Stimulated activated naive CD8-positive, alpha-beta T cell treated with anti-CD3 and anti-CD28 coated beads, Interleukin-15, Interleukin-2, amounts not matched to agents 100 U/mL and 50 U/mL, for 24 hours (primary cell): ENCODE measurements at places on chromosomes 12 and 14.

- no peak for DNase-seq
Measured at GRCh38 chr12:46494424-46494823, 121.9 kb upstream of the SLC38A2 start.

DNA sequence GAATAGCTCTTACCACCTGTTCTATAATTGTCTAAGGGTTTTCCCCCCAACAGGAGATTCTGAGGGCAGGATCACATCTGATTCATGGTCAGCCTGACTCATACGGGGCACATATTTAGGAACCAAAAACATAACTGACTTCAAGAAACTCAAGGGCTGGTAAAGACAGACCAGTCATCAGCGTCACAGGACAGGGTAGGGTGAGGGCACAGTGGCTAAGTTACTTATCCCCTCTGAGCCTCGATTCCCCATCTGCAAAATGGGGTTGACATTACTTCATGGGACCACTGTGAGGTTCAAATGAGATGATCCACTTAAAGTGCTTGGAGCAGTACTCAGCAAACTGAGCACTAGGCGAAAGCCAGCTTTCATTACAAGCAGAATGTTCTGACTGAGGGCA is 606 bp downstream of the CINP start:
- peak; percentile 69 for DNase-seq

DNA sequence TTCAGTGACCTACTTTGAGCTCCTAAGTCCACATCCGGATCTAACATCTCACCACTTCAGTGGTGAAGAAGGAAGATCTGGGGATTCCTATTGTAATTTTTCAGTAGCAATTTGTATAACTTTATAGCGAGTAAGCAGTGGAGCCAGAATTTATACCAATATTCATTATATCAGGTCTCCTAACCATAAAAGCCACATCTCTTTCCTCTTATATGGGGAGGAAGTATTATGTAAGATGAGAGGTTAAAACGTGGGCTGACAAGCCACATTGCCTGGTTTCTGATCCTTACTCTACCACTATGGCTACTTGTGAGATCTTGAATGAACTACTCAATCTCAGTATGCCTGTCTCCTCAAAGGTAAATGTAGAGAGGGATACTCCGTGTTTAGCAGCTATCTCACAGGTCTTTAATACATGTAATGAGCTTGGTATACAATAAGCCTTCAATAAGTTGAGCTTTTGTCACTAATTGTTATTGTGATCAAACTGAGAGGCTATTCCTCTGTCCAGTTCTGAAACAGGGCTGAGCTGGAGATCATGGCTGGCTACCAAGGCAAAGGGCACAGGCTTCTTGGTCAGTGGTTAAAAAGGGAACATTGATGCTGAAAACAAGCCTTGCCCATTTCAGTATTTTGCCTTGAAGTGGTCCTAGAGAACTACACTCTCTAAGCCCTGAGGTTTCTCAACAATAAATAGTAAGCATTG is 3.3 kb upstream of the TMEM117 start:
- DNase-seq, result no peak

GRCh38 chr14:105793836-105794235 is 267.5 kb downstream of the TMEM121 start:
- DNase-seq, result no peak

- no peak for DNase-seq
Measured at GRCh38 chr12:124902916-124903315, 11.5 kb downstream of the UBC start.

DNA sequence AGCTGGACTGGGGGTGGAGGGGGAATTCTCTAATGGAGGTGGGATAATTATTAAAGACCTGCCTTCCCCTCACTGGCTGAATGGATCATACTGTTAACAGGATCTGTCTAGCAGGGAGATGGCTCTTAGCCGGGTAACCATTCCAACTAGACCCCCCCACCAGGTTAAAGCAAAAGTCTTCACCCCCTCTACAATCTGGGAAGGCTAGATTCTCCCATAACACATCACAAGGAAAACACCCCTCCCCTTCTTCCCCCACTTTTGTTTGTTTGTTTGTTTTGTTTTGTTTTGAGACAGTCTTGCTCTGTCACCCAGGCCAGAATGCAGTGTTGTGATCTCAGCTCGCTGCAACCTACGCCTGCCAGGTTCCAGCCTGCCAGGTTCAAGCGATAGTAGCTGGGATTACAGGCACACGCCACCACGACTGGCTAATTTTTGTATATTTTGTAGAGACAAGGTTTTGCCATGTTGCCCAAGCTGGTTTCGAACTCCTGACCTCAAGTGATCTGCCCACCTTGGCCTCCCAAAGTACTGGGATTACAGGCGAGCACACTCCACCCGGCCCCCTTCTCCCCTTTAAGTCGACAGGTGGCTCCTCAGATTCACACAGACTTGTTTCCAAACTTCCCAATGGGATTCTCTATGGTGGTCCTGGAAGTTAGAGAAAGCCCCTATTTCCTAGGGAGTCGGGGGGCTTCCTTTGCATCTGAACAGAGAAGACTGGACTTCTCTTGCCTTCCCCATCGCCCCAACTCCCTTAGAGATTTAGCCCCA is 3.5 kb upstream of the BAZ2A start:
- no peak for DNase-seq

- DNase-seq, result no peak
Measured at GRCh38 chr12:53226815-53227214, 5.2 kb downstream of the RARG start.

DNA sequence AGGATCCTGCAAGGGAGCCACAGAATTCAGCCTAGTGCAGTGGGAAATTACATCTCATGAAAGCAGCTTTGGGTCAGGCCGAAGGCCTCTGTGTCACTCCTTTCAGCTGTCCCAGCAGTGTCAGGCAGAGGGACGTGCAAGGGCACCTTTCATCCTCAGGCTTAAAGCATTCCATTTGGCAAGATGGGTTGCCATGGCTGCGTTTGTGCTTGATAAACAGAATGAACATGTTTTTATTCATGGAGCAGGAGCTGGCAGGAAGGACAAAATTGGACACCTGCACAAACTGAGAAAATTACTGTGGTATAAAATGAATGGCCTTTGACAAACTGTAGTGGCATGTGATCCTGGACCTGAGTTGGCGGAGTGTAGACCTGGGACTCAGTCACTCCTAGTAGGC is 29.4 kb downstream of the ACAD10 start:
- no peak for DNase-seq

DNA sequence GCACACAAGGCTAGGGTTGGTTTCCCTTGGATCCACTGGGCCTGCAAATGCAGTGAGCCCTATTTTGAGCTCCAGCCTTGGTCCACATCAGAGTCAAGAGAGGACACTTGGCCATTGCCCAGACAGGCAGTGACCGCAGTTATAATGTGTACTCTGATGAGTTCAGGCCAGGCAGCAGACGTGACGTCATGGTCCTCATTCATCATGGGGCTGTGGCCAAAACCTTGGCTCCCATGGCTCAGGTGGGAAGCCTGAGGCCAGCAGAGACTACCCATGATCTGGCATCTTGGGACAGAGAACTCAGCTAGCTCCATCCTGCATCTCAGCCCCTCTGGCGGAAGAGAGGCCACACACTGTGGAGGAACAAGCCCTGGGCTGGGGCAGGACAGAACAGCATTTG is 16.4 kb downstream of the TMEM63C start:
- DNase-seq, result no peak

GRCh38 chr12:104653730-104654664 is 197.2 kb downstream of the CHST11 start:
- DNase-seq, result peak; percentile 27

DNA sequence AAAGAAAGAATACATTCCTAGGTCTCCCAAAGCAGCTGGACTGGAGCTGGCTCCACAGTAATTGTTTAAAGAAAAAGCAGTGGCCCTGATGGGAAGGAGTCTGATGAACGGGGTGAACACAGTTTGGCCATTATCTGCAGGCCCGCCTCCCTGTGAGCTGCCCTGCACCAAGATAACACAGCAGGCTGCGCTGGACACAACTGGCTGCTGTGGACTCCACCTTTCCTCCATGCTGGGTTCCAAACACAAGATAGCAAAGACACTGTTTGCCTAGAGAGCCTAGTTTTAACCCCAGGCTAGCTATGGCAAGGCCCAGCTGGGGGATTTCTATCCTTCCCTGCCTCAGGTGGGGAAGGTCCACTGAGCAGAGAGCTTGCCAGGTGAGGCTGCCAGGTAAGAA is 34.6 kb downstream of the ZFP36L1 start:
- no peak for DNase-seq

DNA sequence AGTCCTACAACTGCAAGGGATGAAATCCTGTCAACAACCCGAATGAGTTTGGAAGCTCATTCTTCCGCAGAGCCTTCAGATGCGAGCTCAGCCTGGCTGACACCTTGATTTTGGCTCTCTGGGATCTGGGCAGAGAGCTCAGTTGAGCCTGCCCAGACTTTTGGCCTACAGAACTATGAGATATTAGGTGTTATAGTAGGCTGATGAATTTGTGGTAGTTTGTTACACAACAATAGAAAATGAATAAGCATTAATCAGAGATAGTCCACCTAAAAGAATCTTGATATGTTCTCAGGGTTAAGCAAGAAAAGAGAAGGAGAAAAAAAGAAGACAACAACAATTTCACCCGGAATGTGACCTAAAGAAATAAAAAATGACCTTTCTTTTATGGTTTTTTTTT is 30.4 kb upstream of the GZMB start:
- DNase-seq, result no peak

- no peak for DNase-seq
Measured at GRCh38 chr12:29971446-29971845, 187.7 kb upstream of the TMTC1 start.

DNA sequence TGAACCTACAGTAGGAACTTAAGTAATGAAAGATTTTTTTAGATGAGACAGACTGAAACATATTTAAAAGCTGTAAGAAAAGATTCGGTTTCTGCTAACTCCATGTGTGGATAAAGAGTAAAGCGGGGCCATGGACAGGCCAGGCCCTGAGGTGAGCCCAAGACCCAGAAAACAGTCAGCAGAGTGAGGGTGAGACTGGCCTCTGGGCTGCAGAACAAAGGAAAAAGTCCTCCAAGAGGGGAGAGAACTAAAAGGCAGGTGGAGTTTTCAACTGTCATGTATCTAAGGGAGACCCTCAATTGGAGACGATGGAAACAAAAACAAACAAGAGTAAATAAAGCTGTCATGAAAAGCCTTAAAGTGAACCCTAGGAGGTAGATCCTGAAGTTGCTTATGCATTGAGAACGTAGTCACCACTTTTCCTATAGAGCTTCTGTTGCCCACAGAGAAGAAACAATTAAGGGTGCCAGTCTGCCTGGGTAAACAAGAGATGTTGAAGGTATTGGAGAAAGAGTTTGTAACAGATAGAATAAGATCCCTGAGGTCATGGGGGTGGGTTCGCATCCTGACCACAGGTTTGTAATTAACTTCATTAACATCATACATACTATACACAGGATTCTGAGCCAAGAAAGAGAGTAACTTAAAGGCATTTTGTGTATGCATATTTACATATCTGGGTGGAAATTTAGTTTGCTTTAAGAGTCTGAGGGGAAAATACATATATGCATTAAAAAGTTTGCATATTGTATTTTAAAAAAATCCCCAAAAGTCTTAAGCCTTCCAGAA is 268.7 kb upstream of the PDE3A start:
- DNase-seq, result no peak

GRCh38 chr12:1445807-1446206 is 148.6 kb downstream of the FBXL14 start:
- no peak for DNase-seq

DNA sequence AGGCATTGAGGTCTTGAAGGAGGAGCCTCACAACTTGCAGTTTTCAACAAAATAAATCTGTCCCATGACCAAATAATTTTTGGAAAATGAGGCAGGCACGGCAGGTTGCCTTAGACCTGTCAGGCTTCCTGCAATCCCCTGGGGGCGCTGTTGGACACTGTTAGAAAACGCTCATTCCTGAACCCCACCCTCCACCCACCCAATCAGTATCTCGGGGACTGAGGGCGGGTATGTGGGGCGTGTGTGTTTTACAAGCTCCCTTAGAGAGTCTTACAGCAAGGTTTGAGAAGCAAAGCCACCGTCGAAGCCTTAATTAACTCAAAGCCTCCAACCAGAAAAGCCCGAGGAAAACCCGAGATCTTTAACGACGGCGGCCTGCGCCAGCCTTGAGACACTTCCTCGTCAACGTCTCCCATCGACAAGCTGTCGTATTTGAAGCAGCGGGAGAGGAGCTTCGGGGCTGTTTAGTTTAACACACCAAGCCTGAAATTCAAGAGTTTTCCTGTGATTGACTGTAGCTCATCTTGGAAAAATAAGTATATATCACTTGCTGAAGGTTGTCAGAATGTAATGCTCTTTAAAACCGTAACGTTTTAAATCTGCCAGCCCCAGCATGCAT is 123.0 kb downstream of the GLT1D1 start:
- DNase-seq, result peak; percentile 37

GRCh38 chr12:105931762-105932570 is 206.8 kb downstream of the NUAK1 start:
- DNase-seq, result no peak

- no peak for DNase-seq
Measured at GRCh38 chr14:94787092-94787491, 17.2 kb upstream of the GSC start.

GRCh38 chr12:5963515-5963914 is 18.5 kb upstream of the ANO2 start:
- DNase-seq, result no peak

DNA sequence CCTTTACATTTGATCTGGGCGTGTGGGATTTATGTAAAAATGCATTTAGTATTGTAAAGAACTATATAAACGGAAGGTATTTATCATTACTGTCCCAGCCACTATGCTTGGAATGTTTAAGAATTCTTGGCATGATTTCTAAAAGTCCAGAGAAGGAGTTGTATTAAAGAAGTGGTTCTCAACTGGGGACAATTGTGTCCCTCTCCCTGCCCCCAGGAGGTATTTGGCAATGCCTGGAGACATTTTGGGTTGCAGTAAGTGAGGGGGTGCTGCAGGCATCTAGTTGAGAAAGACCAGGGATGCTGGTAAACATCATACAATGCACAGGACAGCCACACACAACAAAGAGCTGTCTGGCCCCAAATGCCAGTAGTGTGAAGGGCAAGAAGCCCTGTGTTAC is 7.2 kb downstream of the SLC38A1 start:
- no peak for DNase-seq

DNA sequence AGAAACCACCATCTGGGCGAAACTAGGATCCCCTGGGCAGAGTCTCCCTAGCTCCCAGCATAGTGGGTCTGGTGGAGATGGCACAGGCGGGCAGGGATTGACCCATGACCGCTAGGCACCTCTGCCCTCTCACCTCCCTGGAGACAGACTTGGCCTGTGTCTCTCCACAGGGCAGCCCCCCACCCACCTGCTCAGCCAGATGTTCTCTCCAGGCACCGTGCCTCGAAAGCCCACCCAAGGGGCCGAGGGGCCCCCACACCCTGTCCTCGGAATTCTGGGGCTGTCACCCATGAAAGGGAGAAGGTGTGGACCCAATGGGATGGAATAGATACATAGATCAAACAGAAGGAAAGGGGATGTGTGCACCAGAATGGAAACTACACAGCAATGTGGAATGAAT is 229.1 kb upstream of the RTL1 start:
- no peak for DNase-seq
